Naive thymus-derived CD8-positive, alpha-beta T cell (primary cell): ENCODE measurements at places on chromosomes 5 and 9. TPM values are rescaled to one million over a fixed set of nuclear protein-coding genes. Genes with fewer than 3 reads are reported as not detected.

Gene FGFR4
- total RNA-seq = 1.8 TPM

Gene TAF11L10
- total RNA-seq = not detected

Gene SPINK7
- total RNA-seq = not detected

DNA sequence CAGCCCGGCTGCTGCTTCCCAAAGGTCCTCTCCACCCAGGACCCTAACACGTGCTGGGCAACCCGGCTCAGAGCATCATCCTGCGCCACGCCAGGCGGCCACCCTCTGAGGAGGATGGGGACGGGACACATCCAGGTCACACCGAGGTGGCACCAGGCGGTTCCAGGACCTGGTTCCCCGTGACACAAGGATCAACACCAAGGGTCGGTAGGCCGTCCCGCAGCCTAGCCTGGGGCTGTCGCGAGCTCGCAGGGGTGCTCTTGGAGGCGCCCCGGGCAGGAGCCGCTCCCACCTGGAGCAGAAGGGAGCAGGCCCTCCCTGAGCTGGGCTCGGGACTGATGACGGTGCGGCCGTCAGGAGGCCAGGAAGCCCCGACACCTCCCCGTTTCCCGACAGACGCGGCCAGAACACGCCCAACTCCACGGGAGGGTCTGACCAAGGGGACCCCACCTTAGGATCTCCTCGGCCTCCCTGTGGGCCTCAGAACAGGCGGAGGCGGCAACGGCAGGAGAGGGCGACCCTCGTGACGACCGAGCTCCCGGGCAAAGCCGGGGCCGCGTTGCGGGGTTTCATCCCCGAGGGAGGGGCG, 6.3 kb downstream of the EXD3 start:
- H3K36me3 ChIP-seq = no peaks in the 10 kb centered on the region
- H3K4me1 ChIP-seq = no peaks in the 10 kb centered on the region
- H3K4me3 ChIP-seq = peak overlapping the region; percentile 45
- H3K27ac ChIP-seq = no peak overlapping the region
- no peak for DNase-seq
- no peaks in the 10 kb centered on the region for H3K27me3 ChIP-seq

- H3K4me1 ChIP-seq = no peaks in the 10 kb centered on the region
- H3K27ac ChIP-seq = no peak overlapping the region
- peaks cover 26% of the 10 kb centered on the region for H3K27me3 ChIP-seq
- H3K4me3 ChIP-seq = no peak overlapping the region
Observed at GRCh38 chr5:35971186-35971877, 19.9 kb downstream of the UGT3A1 start.

DNA sequence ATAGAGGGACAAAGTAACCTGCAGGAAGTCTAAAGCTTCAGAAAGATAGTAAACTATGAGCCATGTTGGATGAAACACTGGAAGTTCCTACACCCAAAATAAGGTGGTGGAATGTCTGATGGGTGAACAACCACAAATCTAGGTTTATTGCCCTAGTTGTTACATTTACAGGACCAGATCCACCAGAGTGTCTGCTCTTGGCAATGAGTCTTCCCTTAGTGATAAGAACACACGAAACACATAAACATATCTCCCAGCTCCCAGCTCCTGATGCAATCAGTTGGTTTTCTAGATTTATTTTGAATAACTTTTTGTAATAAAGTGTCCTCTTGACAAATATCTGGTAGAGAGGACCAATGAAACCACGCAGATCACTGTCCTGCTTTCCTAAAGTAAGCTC, 329.7 kb upstream of the WWC1 start:
- H3K27ac ChIP-seq = no peak overlapping the region
- no peaks in the 10 kb centered on the region for H3K27me3 ChIP-seq
- DNase-seq = no peak
- H3K4me3 ChIP-seq = no peak overlapping the region
